Stimulated activated CD4-positive, alpha-beta T cell treated with anti-CD3 and anti-CD28 coated beads, TNF-alpha, amount 100 ng/mL, for 1 hour (primary cell): ENCODE measurements at places on chromosomes 2 and 18.

DNA sequence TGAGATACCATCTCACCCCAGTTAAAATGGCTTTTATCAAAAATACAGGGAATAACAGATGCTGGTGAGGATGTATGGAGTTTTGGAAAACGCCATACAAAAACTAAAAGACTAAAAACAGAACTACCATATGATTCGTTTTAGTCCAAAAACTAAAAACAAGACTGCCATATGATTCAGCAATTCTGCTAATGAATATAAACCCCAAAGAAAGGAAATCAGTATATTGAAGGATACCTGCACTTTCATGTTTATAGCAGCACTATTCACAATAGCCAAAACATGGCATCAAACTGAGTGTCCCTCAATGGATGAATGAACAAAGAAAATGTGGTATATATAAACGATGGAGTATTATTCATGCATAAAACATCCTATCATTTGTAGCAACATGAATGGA lies 224.4 kb upstream of the MC4R start:
- no peak for DNase-seq

DNA sequence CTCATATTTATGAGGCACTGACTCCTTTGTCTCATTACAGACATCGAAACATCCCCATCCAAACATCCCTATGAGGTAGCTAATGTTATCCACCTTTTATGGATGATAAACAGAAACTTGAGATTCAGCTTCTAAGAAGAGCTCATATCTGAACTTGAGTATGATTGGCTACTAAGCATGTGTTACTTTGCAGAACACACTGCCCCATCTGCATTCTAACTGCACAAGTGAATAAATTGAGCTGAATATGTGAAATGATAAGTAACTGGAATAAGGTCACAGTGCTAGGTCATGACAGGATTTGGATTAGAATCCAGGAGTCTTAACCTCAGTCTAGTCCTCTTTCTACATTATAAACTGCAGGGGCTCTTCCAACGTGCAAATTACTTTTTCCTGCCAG lies 172.7 kb downstream of the SETBP1 start:
- no peak for DNase-seq

- DNase-seq = no peak
These were observed 13.4 kb upstream of the CLASP1 start for GRCh38 chr2:121662656-121663055.

DNA sequence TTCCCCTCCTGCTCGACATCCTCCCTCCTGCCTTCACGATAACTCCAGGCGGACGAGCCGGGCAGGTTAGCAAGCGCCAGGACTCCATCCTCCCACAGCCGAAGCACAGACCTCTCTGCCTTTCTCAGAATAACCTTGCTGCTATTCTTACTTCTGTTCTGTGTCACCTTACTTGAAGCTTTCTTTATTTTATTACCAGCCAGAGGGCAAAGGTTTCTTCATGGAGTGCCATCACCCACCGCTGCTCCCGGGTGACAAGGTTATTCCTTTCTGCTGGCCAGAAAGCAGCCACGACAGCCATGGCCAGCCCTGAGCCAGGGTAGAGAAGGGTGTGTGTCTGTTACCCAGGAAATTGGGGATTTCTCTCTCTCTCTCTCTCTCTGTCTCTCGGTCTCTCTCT lies 227.1 kb downstream of the ANAPC1 start:
- DNase-seq = no peak

DNA sequence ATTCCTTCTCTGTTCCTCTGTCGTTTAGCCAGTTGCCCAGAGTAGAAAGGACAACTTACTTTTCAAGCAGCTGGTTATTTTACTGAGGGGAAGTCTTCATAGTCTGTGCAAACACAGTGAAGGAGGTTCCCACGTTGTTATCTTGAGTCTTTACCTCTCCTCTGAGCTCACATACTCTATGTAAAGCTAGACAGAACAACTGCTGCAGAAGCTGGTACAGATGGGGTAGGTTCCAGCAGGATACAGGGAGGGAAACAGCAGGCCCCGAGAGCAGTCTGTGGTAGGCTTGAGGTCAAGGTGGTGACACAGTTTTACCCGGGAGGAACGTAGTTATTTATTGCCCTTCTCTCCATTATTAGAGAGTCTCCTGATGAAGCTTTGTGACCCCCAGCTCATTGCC lies 93.4 kb upstream of the LDLRAD4 start:
- no peak for DNase-seq

DNA sequence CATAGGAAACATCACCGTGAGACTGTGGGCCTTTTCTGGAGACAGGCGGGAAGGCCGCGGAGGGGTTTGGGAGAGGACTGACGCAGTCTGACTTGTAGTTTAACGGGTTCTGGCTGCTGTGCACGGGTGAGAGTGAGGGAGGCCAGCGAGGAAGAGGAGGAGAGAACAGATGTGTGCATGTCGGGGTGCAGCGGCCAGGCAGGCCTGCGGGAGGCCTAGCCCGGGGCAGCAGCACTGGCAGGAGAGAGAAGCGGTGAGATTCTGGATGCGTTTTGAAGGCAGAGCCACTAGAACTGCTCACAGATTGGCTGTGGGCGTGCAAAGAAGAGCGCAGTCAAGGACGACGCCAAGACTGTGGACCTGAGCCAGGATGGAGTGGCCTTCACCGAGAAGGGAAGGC lies 53.9 kb downstream of the PTGR3 start:
- DNase-seq = no peak

DNA sequence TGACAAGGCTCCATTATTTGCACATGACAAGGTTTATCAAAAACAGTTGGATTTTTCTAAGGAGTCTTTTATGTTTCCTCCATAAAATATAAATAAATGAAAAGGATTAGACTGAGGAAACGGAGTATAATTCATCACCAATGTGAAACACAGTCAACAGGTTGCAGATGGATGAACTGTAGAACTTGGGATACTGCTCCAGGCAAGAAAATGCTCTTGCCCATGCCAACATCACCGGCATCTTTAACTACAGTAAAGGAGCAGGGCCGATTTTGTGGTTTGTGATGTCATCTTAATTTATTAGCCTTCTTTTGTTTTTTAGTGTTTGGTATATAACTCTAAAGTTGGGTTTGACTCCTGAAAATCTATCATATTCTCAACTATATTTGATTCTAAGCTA lies 577.3 kb downstream of the EPHA4 start:
- no peak for DNase-seq

GRCh38 chr2:30766666-30767065 lies 40.6 kb downstream of the CAPN13 start:
- no peak for DNase-seq

GRCh38 chr2:27903649-27904404 lies 13.3 kb downstream of the BABAM2 start:
- DNase-seq = no peak

GRCh38 chr18:61931654-61932379 lies 39.0 kb upstream of the RNF152 start:
- no peak for DNase-seq

DNA sequence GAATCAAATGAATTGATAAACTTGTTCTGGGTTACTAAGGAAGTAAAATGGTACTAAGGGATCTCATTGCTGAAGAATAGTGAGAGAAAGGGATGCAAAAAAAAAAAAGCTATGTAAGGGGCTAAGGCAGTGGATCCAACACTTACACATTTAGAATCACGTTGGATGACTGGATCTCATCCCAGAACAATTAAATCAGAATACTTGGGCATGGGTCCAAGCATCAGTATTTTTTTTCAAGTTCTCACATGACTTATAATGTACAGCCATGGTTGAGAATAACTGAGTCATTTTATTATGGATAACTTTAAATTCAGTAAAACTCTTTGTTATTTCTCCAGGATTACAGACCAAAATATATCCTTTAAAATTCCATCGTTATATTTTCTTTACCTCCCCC lies 8.5 kb downstream of the DSC1 start:
- DNase-seq = no peak

DNA sequence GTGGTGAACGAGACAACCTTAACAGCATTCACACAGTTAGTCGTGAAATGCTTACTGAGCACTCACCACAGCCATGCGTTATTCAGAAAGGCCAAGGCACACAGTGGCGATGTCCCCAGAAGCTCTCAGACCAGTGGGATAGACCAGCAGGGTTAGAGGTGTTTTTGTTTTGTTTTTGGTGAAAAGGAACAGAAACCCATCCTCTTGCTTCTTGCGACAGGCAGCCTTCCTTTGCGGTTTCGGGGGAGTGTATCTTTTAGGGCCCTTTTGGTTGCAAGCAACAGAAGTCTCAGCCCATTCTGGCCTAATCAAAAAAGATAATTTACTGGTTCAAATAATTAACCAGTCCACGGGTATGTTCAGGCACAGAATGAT lies 4.7 kb downstream of the GNLY start:
- DNase-seq = no peak

GRCh38 chr2:71727562-71727961 lies 274.2 kb downstream of the DYSF start:
- no peak for DNase-seq

DNA sequence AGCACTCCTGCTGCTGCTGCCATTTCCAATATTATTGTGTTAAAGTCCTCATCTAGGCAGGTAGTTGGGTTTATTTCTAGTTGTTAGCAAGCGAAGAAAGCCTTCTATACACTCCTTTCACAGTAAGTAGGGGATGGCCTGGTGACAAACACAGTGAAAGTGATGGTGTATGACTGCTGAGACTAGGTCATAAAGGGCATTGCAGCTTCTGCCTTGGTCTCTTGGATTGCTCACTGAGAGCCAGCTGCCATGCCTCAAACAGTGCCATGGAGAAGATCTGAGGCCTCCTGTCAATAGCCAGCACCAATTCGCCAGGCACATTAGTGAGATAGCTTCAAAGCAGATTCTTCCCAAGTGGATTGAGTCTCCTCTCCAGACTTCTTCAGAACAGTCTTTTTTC lies 27.6 kb upstream of the MSTN start:
- no peak for DNase-seq

GRCh38 chr2:204885747-204886146 lies 340.5 kb downstream of the PARD3B start:
- no peak for DNase-seq

DNA sequence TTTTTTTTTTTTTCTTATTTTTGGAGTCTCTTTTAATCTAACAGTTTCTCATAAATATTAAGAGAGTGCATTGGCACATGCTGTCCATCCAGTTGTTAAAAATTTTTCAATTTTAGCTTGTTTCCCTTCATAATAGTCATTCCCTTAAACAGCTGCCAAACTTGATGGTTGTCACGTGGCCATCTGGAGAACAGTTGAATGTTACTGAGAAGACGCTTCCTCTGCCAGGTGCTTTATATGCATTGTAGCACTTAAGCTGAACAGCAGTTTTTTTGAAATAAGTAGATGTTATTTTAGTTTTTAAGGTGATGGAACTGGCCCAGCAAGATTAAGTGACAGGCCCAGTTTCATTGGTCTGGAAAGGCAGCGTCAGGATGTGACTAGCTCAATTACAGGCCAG lies 3.3 kb downstream of the SMARCAL1 start:
- no peak for DNase-seq

DNA sequence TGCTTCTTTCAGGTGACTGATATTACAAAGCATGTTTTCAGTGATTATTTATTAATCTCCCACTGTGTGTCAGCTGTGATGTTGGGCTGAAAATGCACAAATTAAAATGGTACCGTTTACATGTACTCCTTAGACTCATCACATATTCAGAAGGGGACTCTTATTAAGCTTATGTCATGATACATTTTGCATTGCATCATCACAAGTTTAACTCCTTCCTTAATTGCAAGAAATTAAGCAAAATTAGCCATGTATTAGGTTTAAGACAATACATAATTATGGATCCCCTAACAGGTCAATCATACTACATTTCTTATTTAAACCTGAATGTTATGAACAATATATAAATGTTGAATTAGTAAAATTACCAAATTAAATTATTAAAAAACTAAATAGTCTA lies 899.1 kb downstream of the TMEM182 start:
- DNase-seq = no peak

DNA sequence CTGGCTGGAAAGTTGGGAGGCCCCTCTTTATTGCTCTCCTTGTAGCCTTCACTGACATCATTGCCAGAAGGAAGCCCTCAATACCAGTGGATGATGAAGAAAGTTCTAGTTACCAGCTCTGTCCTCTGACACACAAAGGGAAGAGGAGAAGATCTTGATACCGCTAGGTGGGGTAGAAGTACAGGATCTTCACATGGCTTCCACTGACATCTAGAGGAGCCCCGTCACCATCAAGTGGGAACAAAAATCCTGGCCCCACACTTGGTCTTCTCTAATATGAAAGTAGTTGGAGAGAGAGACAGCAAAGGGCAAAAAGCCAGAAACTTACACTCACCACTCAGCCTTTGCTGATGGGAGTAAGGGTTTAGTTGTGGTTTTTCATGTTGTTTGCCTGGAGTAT lies 12.4 kb downstream of the XIRP2 start:
- DNase-seq = no peak

DNA sequence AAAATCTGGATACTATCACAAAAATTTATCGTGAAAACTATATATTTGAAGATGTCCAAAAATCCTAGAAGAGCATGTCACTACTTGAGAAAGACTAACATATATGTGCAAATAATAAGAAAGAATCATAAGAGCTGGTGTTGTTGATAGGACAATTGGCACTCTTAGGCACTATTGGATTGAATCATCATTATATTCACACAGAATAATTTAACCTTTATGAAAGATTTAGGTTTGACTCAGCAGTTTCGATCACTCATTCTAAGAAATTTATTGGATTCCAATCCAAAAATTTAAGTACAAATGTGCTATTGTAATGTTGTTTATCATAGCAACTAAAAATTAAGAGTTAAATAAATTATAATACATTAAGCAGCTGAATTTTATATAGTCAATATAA lies 503.6 kb downstream of the SPAG16 start:
- no peak for DNase-seq

DNA sequence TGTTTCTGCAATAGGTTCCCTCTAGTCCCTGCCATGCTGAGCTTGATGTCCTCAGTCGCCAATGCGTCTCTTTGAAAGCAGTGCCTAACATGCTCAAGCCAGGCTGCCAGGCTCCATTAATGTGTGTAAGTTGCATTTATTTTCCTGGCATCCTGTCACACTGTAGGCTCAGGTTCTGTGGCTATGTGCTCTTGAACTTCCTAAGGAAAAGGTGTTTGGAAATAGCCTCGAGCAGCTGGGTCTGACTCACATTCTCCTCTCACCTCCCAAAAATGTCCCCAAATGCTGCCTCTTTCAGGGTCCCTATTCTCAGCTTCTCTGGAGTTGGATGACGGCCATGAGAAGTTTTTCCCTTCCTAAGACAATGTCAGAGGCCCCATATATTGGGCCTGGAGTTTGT lies 58.0 kb upstream of the SLC14A2 start:
- DNase-seq = no peak

DNA sequence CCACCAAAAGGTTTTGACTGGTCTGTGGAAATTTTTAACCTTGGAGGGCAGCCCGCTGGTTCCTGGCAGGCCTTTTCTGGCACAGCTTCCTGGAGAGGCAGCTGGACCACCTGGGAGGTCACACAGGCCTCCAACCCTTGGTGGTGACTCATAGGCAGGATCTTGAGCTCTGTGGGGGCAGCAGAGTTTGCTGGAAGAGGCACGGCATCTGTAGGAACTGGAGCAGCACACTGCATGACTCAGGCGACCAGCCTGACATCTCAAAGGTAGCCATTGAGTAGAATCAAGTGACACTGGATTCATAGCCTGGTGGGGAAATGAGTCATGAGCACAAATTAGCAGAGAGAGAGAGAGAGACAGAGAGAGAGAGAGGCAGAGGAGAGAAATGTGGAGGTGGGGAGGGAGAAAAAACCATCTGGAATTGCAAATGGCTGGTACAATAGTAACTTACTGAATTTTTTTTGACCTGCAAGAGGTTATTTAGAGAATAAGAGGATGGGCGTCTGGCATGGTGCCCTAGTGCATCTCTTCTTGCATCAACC lies 57.4 kb downstream of the TRPM8 start:
- no peak for DNase-seq
